Gastrocnemius medialis (tissue), 4 donors: ENCODE measurements at places on chromosomes 7 and 10. TPM values are rescaled to one million over a fixed set of nuclear protein-coding genes. Genes with fewer than 3 reads are reported as not detected.
A peak's percentile ranks its signal among the peaks of the same experiment; 100 is the strongest.

GRCh38 chr10:30048768-30049517 lies 10.4 kb downstream of the JCAD start:
- peak overlapping the region; percentile 53 for H3K27ac ChIP-seq
- no peaks in the 10 kb centered on the region for H3K27me3 ChIP-seq
- no peaks in the 10 kb centered on the region for H3K4me1 ChIP-seq
- H3K4me3 ChIP-seq, result no peak overlapping the region

BEND7 gene
- 28.5 TPM for total RNA-seq

SEMA3A gene
- 0.16 TPM for total RNA-seq

ARID5B gene
- total RNA-seq, result 512 TPM

GRCh38 chr7:87498893-87499292 lies 23.4 kb upstream of the ABCB4 start:
- no peak overlapping the region for H3K4me3 ChIP-seq
- H3K4me1 ChIP-seq, result no peaks in the 10 kb centered on the region
- no peaks in the 10 kb centered on the region for H3K27me3 ChIP-seq
- H3K27ac ChIP-seq, result no peak overlapping the region
- DNase-seq, result no peak
- H3K36me3 ChIP-seq, result no peaks in the 10 kb centered on the region

GRCh38 chr7:17354473-17354872 lies 56.0 kb downstream of the AHR start:
- no peak for DNase-seq
- H3K4me3 ChIP-seq, result no peak overlapping the region
- no peaks in the 10 kb centered on the region for H3K4me1 ChIP-seq

TMEM213 gene
- not detected for total RNA-seq

GRCh38 chr10:69807122-69807521 lies 5.4 kb downstream of the COL13A1 start:
- H3K27ac ChIP-seq, result no peak overlapping the region
- H3K27me3 ChIP-seq, result no peaks in the 10 kb centered on the region
- no peak overlapping the region for H3K4me3 ChIP-seq
- peaks cover 6% of the 10 kb centered on the region for H3K4me1 ChIP-seq
- H3K36me3 ChIP-seq, result no peaks in the 10 kb centered on the region

GRCh38 chr10:8033812-8034465 lies 20.5 kb upstream of the GATA3 start:
- no peak for DNase-seq
- H3K27ac ChIP-seq, result no peak overlapping the region
- H3K36me3 ChIP-seq, result no peaks in the 10 kb centered on the region
- peak overlapping the region; percentile 12 for H3K4me3 ChIP-seq
- H3K27me3 ChIP-seq, result peaks cover 83% of the 10 kb centered on the region

GRCh38 chr7:157193274-157193673 lies 54.5 kb downstream of the UBE3C start:
- H3K36me3 ChIP-seq, result no peaks in the 10 kb centered on the region
- no peak overlapping the region for H3K4me3 ChIP-seq
- no peaks in the 10 kb centered on the region for H3K27me3 ChIP-seq
- H3K4me1 ChIP-seq, result no peaks in the 10 kb centered on the region

DNA sequence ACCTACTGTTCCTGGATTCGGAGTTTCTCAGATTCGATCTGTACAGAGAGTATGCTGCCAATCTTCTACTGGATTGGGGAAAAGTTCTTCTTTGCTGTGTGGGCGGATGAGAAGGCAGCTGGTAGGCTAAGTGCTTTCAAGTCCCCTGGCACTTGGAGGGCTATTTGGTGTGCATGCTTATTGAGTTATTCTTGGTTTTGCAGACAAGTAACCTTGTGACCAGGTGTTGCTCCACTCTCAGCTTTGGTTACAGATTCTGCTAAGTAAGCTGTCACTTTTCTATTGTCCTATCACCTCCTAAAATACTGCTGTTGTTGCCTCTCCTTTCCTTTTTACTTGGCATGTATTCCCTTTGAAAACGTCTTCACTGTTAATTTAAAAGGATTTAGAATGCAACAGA lies 1375.1 kb upstream of the LRRTM3 start:
- no peak for DNase-seq
- H3K4me3 ChIP-seq, result no peak overlapping the region
- no peak overlapping the region for H3K27ac ChIP-seq
- no peaks in the 10 kb centered on the region for H3K27me3 ChIP-seq
- H3K36me3 ChIP-seq, result no peaks in the 10 kb centered on the region

- H3K36me3 ChIP-seq, result no peaks in the 10 kb centered on the region
- H3K4me1 ChIP-seq, result peaks cover 48% of the 10 kb centered on the region
- no peak overlapping the region for H3K27ac ChIP-seq
- H3K27me3 ChIP-seq, result no peaks in the 10 kb centered on the region
- DNase-seq, result no peak
These were observed 5.7 kb downstream of the HIPK2 start for GRCh38 chr7:139772115-139772514.

NEUROD6 gene
- not detected for total RNA-seq

SPDYE2 gene
- total RNA-seq, result not detected

DNA sequence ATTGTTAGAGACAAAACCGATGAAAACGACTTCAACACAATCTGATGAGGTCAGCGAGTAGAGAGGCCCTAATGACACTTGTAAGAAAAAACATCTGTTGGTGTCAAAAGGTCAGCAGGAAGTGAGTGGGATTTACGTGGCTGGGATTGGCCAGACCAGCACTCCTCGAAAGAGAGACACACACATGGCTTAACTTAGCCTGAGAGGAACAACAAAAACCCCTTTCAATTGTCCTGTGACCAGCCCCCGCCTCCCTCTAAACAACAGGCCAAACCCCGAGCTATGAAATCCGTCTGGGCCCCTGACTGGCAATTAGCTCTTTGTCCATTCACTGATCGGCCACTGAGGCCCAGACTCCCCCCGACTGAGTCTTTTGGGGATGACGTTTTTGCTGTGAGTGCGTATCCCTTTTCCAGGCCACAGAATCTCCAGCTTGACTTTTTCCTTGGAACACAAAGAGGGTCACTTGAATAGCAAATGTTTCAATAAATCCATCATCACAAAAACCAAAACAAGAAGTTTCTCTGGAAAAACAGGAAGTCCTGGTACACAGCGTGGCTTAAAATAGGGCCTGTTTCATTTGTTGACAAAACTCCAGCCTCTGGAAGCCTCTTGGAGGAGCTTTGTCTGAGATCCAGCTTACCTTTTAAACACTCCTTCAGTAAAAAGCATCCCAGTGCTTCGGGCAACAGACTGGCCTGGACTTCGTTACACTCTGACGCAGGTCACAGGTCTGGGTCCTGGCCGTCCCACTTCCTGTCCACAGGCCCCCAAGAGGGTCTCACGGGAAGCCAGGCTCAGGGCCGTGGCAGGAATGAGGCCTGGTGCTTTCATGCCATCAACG lies 103.0 kb downstream of the CTBP2 start:
- H3K4me1 ChIP-seq, result peaks cover 98% of the 10 kb centered on the region
- H3K27me3 ChIP-seq, result no peaks in the 10 kb centered on the region
- no peak overlapping the region for H3K4me3 ChIP-seq
- DNase-seq, result peak; percentile 51

AGFG2 gene
- total RNA-seq, result 10.8 TPM

GRCh38 chr7:37686556-37687345 lies 3.2 kb downstream of the GPR141 start:
- no peaks in the 10 kb centered on the region for H3K27me3 ChIP-seq
- H3K4me1 ChIP-seq, result no peaks in the 10 kb centered on the region
- H3K4me3 ChIP-seq, result no peak overlapping the region
- no peak for DNase-seq
- no peaks in the 10 kb centered on the region for H3K36me3 ChIP-seq
- no peak overlapping the region for H3K27ac ChIP-seq

SKIDA1 gene
- total RNA-seq, result not detected

C7orf57 gene
- not detected for total RNA-seq

LMBR1 gene
- total RNA-seq, result 87.0 TPM

DNA sequence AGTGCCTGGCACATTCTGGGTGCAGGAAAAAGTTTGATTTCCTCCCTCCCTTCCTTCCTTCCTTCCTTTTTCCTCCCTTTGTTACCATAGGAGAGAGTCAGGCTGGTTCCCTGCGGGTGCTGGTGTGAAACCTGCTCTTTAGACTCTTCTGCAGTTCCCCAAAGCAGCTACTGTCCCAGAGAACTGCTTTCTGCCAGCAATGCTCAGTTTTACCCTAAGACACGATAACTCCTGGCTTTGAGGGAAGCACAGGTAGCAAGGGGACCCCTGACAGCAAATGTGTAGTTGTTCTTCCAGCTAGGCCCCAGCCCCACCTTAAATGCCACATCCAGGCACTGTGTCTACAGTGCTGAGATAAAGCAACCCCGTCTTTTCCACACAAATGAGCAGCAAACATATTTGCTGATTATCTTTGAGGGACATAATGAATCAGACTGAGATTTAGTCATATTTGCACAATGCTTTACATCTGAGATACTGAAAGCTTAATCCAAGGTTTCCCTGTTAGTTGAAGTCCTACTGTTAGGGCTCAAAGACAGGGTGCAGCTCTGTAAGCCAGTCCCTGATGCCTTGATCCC lies 55.5 kb downstream of the MET start:
- no peaks in the 10 kb centered on the region for H3K27me3 ChIP-seq
- H3K27ac ChIP-seq, result peak overlapping the region; percentile 49
- no peak overlapping the region for H3K4me3 ChIP-seq
- H3K36me3 ChIP-seq, result no peaks in the 10 kb centered on the region

DNA sequence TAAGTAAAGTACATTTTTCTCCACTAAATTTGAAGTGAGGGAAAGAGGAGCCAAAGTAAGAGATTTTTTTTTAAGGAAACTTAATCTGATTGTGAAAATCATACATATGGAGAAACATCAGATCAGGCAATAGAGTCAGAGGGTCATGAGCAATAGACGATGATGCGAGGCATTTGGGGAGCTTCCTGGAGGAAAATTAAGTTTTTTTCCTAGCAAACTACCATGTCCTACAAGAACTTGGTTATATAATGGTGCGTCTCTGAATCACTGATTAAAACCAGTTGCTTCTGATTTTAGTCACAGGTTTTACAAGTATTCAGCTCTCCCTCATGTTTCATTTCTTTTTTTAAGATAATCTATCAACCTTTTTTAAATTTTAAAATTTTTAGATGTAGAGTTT lies 52.1 kb upstream of the MTURN start:
- no peak overlapping the region for H3K4me3 ChIP-seq
- no peak for DNase-seq
- H3K27me3 ChIP-seq, result no peaks in the 10 kb centered on the region
- no peak overlapping the region for H3K27ac ChIP-seq
- H3K36me3 ChIP-seq, result no peaks in the 10 kb centered on the region
- H3K4me1 ChIP-seq, result no peaks in the 10 kb centered on the region

GRCh38 chr7:47225387-47226131 lies 356.4 kb downstream of the TNS3 start:
- H3K36me3 ChIP-seq, result no peaks in the 10 kb centered on the region
- peaks cover 12% of the 10 kb centered on the region for H3K4me1 ChIP-seq
- no peak overlapping the region for H3K27ac ChIP-seq
- no peak overlapping the region for H3K4me3 ChIP-seq
- no peak for DNase-seq

- H3K4me3 ChIP-seq, result no peak overlapping the region
- H3K4me1 ChIP-seq, result no peaks in the 10 kb centered on the region
- no peak for DNase-seq
- H3K36me3 ChIP-seq, result no peaks in the 10 kb centered on the region
These were observed 544.3 kb downstream of the TCERG1L start for GRCh38 chr10:130767116-130767730.

DNA sequence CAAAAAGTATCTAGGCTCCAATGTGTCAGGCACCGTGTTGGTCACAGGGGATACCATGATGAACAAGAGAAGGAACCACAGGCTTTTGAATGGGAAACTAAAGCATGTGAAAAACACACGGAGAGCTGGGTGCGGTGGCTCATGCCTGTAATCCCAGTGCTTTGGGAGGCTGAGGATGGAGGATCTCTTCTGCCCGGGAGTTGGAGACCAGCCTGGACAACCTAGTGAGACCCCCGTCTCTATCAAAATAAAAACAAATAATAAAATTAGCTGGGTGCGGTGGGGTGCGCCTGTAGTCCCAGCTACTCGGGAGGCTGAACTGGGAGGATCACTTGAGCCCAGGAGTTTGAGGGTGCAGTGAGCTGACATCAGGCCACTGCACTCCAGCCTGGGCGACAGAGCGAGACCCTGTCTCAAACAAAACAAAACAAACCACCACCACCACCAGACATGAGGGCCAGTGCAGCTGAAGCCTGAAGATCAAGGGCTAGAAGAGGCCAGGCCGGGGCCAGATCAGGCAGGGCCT lies 611 bp upstream of the COPS6 start:
- H3K27ac ChIP-seq, result peak overlapping the region; percentile 88
- H3K27me3 ChIP-seq, result no peaks in the 10 kb centered on the region
- peak overlapping the region; percentile 85 for H3K4me3 ChIP-seq
- DNase-seq, result no peak

DNA sequence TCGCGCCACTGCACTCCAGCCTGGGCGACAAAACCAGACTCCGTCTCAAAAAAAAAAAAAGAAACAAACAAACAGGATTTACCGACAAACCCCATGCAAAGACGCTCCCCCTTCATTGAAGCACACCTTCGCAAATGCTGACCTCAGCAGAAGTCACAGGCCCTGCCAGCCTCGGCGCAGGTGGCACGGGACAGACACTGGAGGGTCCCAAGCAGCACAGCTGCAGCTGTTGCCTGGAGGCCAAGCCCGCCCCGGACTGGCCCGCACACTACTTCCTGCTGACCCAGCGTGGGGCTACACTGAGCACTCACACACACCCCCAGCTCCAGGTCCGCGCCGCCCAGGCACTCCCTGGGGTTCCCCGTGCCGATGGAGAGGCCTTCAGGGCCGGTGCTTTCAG lies 31.2 kb downstream of the SNX8 start:
- H3K27me3 ChIP-seq, result no peaks in the 10 kb centered on the region
- H3K36me3 ChIP-seq, result no peaks in the 10 kb centered on the region
- no peaks in the 10 kb centered on the region for H3K4me1 ChIP-seq
- no peak overlapping the region for H3K27ac ChIP-seq
- no peak for DNase-seq

TMEM229A gene
- total RNA-seq, result not detected

- no peak overlapping the region for H3K4me3 ChIP-seq
- peaks cover 39% of the 10 kb centered on the region for H3K4me1 ChIP-seq
These were observed 28.3 kb downstream of the LRRC20 start for GRCh38 chr10:70354100-70354499.

DNA sequence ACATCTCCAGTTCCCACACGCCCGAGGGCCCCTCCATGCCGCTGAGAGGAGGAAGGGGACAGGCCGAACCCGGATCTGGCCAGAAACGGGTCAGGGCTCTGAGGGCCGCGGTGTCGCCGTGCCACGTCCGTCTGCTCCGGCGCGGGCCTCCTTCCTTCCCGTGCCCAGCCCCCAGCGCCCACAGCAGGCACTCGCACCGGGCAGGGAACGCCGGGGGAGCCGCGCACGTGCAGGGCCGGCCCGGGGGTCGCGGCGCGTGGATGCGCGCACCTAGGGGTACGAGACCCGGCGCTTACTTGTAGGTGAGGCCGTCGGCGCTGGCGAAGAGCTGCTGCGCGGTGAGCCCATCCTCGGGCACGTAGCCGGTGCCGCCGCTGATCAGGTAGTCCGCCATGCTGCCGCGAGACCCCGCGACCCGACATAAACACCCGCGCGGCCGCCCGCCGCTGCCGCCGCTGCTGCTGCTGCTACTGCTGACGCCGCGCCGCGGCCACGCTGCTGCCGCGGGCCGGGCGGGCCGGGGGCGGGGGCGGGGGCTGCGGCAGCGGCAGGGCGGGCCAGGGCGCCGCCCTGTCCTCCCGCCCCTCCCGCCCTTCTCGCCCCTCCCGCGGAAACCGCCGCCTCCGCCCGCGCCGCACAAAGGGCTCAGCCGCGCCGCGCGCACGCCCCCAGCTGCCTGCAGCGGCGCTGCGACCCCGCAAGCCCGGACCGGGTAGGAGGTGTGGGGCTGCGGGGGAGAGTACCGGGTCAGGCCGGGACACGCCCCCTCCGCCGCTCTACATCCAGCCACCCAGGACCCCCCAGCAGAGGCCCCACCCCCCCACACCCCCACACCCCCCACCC lies 4.1 kb downstream of the IMPDH1 start:
- peak overlapping the region; percentile 76 for H3K27ac ChIP-seq
- DNase-seq, result no peak
- H3K36me3 ChIP-seq, result no peaks in the 10 kb centered on the region
- peaks cover 4% of the 10 kb centered on the region for H3K27me3 ChIP-seq
- peak overlapping the region; percentile 60 for H3K4me3 ChIP-seq

CYP26C1 gene
- not detected for total RNA-seq

TMEM140 gene
- total RNA-seq, result 116 TPM
